ENCODE measurements at places on chromosomes 6 and 20.

DNA sequence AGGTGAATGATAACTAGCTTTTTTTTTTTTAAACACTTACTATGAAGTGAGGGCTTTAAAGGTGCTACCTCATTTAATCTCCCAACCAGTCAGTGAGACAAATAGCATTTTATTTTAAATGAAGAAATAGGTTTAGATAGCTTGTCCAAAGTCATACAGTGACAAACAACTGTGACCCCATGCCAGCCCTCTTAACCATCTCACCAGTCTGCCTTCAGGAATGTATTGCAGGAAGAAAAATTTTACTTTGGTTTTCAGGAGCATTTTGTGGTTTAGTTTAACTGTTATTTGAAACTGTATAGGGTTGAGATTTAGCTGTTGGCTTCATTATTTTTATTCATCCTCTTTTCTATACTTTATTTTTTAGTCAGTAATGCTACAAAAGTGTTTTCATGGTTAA lies 18.6 kb downstream of the DSE start:
- DNase-seq = no peak

DNA sequence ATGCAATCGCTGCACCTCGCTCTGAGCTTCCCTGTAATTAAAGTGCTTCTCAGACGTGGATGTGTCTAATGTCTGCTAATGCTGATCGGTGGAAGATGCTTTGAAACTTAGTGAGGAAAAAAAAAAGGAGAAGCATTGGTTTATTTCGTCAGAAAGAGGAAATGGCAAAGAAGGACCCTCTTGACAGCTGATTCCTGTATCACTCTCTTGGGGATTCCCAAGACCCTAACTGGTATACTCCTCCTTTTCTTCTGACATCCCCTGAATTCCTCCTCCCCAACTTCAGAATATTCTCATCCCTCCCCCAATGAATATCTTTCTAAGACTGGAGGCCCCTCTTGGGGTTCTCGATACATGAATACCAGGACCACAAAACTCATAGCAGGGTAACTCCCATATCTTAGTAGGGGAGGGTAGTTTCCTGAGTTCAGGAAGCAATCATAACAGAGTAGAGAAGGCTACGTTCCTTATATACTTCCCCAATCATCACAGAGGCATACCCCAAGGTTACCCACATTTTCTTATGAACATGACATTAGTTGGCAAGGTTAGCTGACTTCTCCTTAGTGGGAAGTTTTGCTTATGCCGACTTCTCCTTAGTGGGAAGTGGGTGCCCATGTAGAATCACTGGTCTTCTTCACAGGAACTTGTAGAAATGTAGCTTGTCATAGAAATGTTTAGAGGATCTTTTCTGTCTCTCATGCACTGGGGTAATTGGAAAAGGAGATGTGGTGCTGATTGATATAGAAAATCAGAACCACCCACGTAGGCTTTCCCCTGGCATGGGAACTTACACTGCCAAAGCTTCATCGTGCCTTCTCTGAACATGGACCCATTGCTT lies 63.8 kb upstream of the ATXN1 start:
- no peak for DNase-seq

DNA sequence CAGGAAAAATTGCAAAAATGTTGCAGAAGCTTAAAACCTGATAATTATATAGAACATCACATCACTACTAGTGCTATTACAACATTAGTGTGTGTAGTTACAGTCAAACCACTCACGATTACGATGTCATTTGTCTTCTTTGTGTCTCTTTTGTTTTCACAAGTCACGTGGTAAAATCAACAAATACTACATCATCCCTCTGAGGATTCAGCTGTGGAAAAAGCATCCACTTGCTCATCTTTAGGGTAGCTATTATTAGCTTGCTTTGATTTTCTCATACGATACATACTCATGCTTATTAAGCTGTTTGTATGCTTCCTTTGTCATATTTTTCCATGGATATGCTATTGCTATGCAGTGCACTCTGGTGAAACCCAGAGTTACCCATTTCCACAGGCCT lies 22.2 kb upstream of the ATXN1 start:
- no peak for DNase-seq

- no peak for DNase-seq
Observed at GRCh38 chr6:14729129-14729871, 516.6 kb upstream of the JARID2 start.

DNA sequence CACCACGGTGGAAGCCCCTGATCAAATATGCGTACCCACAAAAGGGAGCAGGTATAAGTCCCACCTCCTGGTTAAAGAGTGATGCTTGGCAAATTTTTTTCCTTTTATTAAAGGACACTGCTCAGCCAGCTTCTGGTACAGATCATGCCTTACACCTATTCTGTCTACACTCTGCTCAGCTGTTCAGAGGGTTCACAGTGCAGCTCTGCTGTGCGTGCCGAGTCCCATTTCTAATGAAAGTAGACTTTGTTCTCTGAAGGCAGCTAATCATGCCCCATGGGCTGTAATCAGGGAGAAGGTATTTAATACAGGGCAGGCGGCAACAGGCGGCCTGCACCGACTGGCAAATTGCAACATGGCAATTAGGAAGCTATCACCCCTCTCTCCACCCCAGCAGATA lies 16.3 kb downstream of the LRRC73 start:
- DNase-seq = no peak

- DNase-seq = no peak
Observed at GRCh38 chr6:118844915-118845314, 49.0 kb upstream of the ASF1A start.

Measured in NCI-H187 (cell line).